Suppressor macrophage treated with lipopolysaccharide for 1 hour (primary cell): ENCODE measurements at places on chromosomes 6 and 20.

DNA sequence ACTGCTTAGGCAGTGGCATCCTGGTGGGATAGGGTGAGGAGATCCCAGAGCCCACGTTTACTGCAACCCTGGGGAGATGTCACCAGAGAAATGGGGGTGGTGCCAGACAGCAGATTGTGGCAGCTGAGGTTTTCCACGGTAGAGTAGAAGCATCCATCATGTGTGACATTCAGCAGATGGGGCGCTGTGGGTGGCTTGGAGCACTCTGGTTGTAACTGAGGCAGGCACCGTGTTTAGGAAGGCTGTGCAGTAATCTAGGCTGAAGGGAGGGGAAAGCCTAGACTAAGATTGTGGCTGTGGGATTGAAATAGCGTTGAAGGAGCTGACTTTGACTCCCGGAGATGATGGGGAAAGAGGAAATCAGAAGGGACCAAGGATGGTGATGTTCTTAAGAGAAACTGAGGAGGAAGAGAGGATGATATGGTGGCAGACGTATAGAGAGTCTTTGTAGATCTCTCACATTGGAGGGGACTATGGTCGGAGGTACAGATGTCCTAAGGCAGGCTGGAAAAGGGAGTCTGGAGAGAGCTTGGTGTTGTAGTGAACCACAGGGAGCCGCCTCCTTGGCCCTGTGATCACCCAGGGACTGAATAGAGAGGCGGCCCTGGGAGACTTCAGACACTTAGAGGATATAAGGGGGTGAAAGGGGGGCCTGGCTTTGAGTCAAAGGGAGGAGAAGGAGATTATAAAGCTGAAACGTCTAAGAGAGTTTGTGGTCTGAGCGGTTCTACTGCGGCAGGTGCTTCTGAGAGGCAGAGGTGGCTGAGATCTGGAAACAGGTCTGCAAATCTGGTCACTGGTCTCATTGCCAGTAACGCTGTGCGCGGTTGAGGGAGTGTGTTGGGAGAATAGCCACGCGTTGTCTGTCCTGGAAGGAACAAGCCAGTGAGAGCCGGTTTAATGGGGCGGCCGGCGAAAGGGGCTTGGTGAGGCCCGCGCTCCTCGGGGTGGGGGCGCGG is 792 bp upstream of the MICA start:
- DNase-seq = no peak

DNA sequence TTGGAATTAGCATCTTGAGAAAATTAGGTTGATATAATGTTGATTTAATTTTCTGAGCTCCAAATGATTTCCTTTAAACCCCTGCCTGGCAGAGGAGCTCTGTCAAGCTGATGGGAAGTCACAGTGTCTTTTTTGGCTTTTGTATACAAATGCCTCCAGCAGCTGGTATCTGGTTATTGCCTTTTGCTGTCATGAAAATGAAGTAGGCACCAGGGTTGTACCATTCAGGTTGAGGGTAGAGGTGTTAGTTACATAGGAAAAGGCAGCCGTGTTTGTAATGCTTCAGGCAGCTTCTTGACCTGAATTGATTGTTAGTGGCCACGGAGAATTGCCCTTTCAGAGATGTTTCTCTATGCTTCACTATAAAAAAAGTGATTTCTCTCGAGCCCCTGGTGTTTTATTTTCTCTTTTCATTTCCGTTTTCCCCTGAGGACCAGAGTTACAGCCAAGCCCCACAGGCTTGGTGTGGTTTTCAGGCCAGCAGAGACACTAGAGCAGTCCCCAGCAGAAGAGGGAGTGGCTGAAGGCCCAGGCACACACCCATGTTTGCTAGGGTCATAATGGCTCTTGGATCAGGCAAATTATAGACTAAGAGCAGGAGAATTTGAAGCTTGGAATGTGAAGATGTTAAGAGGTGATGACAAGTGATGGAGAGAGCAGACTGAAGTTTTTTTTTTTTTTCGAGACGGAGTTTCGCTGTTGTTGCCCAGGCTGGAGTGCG is 21.6 kb downstream of the CMTR1 start:
- DNase-seq = no peak

DNA sequence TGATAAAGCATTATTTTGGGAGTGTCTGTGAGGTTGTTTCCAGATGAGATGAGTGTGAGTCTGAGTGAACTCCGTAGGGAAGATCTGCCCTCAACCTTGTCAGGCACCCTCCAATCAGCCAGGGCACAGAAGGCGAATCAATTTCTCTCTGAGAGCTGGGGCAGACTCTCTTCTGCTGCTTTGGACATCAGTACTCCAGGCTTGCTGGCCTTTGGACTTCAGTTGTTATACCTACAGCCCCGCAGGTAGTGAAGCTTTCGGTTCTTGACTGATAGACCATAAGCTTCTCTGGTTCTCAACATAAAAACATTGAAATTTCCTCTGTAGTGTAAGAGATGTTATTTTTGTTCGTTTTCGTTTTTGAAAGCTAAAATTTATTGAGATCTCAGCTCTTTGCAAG is 71.4 kb downstream of the MAFB start:
- no peak for DNase-seq

- DNase-seq = peak; percentile 46
Observed at GRCh38 chr6:150685860-150686259, 86.2 kb downstream of the PLEKHG1 start.

GRCh38 chr6:79034865-79035264 is 43.2 kb downstream of the PHIP start:
- DNase-seq = no peak

DNA sequence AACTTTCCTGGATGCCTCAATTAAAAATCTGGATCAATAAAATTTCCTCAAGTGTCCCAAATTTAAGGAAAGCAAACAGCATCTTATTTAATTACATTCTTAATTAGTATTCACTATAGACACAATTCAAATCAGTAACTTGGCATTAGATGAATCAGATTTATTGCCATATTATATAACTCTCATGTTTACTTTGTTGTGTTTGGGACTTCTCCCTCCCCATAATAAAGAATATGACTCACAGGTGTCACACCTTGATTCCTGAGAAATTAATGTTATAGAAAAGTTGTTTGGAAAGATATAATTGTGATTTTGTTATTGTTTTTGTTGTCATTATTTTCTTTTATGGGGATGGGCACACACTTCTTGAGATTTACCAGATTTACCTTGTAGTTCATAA is 18.4 kb downstream of the EYA4 start:
- DNase-seq = no peak

GRCh38 chr6:168370310-168370991 is 50.9 kb upstream of the DACT2 start:
- DNase-seq = peak; percentile 72

DNA sequence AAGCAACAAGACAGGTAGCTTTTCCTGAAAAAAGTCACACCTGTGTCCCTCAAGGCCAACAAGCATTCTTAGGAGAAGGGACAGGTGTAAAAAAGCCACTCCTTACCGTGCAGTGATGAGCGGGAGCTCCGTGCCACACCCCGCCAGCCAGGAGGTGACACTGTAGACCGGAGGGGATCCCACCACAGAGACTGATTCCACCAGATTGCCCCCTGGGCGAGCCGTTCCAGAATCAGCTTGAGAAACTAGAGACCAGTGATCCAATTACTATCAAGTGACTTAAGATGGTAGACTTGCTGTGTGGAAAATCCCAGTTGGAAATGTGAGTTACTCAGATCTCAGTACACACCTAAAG is 37.4 kb downstream of the PKHD1 start:
- no peak for DNase-seq

DNA sequence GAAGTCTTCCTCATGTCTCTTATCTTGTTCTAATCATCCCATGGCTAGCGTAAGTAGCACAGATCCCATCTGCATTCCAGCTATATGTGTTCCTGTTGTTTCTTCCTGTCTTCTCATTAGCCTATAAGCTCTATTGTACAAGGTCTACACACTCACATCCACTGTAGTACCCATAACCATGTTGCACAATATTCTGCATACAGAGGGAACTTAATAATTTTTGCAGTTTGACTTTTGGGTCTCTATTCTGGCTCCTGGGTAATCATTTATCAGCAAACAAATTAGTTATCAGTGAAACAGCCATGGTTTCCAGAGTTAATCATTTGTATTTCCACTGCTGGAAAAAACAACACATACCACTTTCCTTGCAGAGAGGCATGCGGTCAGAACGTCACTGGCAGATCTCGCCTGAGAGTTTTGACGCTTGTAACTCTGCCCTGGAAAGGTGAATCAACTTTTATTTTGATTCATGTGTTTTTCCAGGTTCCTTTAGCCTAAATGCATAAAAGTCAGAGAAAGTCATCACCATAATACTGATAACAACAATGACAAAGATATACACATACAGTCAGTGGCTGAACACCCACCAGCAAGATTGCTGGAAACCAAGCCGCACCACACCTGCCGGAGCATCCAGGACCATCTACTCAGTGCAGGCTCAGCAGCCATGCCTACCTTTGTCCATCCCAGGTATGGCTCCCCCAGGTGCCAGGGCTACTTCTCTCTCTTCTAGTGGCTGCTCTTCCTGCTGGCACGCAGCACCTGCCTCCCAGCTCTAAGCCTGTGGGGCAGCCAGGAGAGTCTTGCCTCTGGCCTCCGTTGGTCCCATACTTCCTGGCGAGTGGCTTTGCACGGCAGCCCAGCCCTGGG is 158.2 kb downstream of the QRSL1 start:
- no peak for DNase-seq

GRCh38 chr6:169857343-169858292 is 106.2 kb downstream of the ERMARD start:
- no peak for DNase-seq
